Epithelial cell of proximal tubule (primary cell): ENCODE measurements at places on chromosomes 5 and 9. TPM values are rescaled to one million over a fixed set of nuclear protein-coding genes. Genes with fewer than 3 reads are reported as not detected.

- no peak for DNase-seq
Observed at GRCh38 chr5:139079225-139079990, 118.8 kb downstream of the SIL1 start.

- peak; percentile 66 for DNase-seq
Observed at GRCh38 chr9:2260417-2261306, 245.5 kb downstream of the SMARCA2 start.

DNA sequence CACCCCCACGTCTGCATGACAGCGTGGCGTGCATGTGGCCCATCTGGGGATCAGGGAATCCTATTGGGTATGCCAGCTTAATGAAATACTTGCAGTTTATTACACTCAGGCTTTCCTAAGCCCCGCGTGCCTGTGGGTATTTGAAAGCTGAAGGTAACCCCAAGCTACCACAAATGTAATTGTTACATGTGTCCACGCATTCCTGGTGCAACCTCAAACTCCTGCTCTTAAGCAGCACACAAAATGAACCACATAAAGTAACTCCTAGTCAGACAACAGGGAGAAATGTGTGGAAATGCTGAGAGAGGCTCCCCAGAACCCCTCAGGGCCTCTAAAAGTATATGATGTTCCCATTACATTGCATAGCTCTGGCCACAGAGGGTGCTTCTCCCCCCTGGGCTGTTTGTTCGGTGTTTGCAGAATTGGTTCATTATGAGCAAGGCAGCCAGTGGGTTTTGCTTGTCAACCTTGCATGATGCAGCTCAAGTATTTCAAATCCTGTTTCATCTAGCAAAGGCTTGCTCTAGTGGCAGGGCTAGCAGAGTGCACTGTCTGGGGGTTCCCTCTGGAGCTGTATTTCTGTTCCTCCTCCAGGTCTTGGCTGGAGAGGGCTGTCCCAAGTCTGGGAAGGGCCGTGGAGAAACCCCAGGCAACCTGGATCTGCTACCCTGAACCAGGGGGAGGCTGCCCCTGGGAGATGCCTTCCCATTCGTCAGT lies 1.8 kb upstream of the DCANP1 start:
- no peak for DNase-seq

DNA sequence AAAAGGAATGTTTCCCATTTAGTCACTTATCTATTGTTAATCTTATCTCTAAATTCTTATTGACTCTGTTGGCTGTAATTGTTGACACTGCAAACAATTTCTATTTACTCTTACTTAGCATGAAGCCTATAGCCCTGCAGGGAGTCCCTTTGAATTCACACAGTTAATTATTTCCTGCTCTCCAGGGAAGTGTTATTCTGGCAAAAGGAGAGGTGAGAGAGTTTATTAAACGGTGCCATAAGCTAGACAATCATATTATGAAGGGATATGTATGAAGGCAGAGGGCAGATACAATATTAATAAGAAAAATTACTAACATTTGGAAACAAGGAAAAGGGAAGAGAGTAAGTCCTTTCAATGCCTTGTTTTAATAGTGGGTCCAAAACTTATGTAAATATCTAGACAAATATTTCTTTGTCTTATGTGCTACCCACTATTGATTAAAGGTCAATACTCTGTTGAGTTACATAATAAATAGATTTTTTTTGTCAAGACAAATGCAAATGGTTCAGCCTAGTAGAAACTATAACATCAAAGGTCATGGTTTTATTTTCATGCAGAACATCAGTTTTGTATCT lies 107.1 kb downstream of the CDH18 start:
- DNase-seq = no peak

- peak; percentile 80 for DNase-seq
Observed at GRCh38 chr9:76374783-76375559, 19.3 kb downstream of the RFK start.

Gene REEP2
- total RNA-seq = 9.9 and 30.6 TPM in 2 replicates

- no peak for DNase-seq
Observed at GRCh38 chr9:98958271-98958984, 14.7 kb downstream of the COL15A1 start.

Gene C5orf58
- not detected in 2 replicates for total RNA-seq

GRCh38 chr9:68740561-68740960 lies 35.5 kb downstream of the PIP5K1B start:
- no peak for DNase-seq

Gene ARL10
- total RNA-seq = 2.9 and 3.4 TPM in 2 replicates

GRCh38 chr5:57741336-57741735 lies 258.7 kb upstream of the ACTBL2 start:
- no peak for DNase-seq

Gene VLDLR
- 7.5 and 16.4 TPM in 2 replicates for total RNA-seq

DNA sequence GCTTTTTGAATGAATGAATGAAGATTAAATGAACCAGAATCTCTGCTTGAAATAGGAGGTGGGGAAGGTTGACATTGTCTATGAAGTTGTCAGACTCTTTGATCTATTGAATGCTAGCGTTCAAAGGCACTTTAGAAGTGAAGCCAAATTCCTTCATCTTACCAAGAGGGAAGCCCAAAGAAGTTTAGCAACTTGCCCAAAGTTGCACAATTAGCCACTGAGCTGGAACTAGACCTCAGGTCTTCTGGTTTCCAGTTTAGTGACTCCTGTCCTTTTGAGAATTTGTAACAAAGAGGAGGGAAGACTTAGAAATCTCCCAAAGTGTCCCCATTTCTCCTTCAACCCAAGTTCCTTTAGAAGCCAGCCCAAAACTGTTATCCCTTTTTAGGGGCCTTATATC lies 20.7 kb upstream of the SLC1A3 start:
- no peak for DNase-seq

Gene TSSK1B
- total RNA-seq = not detected in 2 replicates

DNA sequence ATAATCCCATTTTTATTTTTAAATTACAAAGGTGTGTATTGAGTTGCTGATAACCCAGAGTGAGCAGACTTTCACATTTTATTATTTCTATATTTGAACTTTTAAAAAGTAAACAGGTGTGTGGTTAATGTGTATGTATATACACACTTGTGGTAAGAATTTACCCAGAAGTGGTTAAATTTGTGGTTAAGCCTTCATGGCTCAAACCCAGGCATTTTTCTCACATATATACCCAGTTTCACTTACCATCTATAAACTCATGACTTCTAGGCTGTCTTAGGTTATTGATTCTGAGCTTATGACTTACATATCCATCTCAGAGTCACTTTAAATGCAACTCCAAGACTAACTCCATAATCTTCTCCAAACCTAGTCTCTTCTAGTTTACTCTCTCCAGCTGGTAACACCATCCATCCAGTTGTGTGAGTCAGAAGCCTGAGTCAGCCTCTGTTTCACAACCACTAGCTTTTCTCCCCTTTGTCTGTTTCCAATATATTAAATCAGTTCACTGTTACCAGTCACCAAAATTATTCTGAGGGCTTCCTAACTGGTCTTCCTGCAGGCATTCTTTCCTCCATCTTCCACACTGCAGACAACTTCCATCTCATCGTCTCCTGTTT lies 20.2 kb downstream of the ZBED3 start:
- peak; percentile 39 for DNase-seq

DNA sequence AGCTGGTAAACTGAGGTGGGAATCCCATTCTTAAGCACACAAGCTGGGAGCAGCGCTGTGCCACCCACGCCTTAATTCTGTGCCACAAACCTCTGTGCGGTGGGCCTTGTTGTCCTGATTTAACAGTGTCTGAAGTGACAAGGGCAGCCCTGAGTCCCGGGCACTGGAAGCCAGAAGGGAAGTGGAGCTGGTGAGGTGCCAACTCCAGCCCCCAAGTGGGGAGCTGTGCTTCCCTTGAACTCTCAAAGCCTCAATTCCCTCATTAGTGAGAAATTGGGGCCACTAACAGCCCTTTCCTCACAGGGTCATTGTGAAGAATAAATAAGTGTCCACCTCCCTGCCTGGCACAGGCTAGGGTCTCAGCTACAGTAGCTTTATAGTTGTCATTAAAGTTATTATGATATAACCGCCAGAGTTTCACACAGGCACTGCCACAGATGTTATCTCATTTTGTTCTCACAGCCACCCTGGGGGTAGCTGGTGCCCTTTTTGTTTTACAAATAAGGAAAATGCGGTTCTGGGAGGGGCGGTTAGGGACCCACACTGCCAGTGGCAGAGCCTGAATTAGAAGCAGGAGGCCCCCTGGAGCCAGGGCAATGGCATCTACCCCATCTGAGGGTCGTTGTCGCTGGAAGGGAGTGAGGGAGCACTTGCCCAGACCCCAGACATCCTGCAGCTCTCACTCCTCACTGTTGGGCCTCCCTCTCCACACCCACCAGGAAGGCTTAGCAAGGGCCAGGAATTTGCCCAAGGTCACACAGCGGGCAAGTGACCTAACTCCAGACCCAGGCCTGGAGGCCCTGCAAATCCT lies 2.1 kb upstream of the TLX3 start:
- no peak for DNase-seq

- no peak for DNase-seq
Observed at GRCh38 chr9:134477342-134477925, 151.2 kb downstream of the RXRA start.
